Suppressor macrophage (primary cell): ENCODE measurements at places on chromosomes 6 and 20.

GRCh38 chr6:53436526-53437303, 88.0 kb upstream of the ELOVL5 start:
- peak; percentile 59 for DNase-seq

DNA sequence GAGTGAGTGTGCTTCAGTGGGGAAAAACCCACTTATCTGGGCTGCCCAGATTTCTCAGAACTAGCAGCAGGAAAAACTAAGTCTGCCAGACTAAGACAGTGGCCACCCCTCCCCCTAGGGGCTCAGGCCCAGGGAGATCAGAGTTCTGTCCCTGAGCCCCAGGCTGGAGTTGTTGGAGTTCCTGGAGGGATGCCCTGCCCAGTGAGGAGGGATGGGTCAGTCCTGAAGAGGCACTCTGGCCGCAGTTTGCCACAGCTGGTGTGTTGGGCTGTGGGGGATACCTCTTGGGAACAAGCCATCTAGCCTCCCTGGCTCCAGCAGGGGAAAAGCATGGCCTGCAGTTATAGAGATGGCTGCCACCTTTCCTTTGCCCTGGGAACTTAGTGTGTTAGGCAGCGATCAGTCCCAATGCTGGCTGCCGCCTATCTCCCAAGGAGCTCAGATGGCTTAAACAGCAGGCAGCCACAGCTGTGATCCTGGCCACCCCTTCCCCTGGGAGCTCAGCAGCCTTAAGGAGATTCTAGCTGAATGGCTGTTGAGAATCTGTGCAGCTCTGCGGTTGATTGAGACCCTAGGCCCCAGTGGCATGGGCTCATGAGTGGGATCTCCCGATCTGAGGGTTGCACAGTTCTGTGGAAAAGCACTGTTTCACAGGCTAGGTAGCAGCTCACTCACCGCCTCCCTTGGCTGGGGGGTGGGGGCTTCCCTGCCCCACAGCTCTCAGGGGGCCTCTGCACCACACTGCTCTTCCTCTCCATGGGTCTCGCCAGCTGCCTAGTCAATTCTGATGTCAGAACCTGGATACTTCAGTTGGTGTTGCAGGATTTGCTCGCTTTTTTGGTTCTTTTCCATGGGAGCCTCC, 13.2 kb downstream of the SIRPG start:
- DNase-seq: no peak

- DNase-seq: peak; percentile 66
Observed at GRCh38 chr20:10673176-10673841, 490 bp downstream of the JAG1 start.

- no peak for DNase-seq
Observed at GRCh38 chr6:41406728-41407489, 71.5 kb downstream of the NCR2 start.

GRCh38 chr6:137095651-137096238, 51.0 kb upstream of the IL20RA start:
- DNase-seq: peak; percentile 76

- peak; percentile 81 for DNase-seq
Observed at GRCh38 chr20:35463455-35464300, 8.3 kb downstream of the CEP250 start.

GRCh38 chr6:53119772-53120409, 28.8 kb downstream of the GCM1 start:
- no peak for DNase-seq

GRCh38 chr6:130994319-130995097, 68.5 kb downstream of the EPB41L2 start:
- DNase-seq: no peak

- no peak for DNase-seq
Observed at GRCh38 chr6:140736231-140736630, 1361.8 kb upstream of the CITED2 start.

GRCh38 chr6:81820980-81821379, 68.5 kb upstream of the TENT5A start:
- DNase-seq: no peak

GRCh38 chr6:28226460-28226859, 1.4 kb downstream of the ZSCAN9 start:
- no peak for DNase-seq

DNA sequence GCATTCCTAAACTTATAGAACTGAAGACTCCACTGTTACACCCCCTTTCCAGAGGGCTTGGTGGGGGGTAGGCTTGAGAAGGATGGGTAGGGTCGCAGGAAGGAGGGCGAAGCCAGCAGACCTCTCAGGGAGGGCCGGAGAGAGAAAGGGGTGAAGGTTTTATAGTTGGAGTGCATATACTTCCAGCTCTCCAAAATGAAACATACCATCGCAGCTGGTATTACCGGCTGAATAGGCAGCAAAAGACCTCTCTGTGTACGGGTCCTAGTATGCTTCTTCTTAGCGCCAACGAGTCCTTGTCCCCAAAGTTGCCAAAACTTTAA, 1.0 kb upstream of the VGLL2 start:
- no peak for DNase-seq

GRCh38 chr6:44837741-44838140, 450.2 kb downstream of the CDC5L start:
- no peak for DNase-seq

DNA sequence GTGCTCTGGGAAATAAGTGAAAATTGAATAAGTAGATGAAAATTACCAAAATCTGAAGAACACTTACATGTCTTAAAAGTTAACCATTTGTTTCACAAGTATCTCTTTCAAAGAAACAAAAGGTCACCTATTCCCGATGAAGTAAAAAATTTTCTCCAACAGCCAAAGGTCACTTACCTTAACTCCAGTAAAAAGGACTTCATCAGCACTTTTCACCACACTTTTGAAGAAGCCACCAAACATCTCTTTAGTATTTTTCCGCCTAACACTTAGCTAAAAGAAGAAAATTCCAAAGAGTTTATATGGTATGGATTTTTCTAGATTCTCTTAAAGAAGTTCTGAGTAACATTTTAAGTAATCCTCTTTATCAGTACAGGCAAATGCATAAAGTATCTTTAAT, 17.3 kb downstream of the SNX5 start:
- DNase-seq: no peak

DNA sequence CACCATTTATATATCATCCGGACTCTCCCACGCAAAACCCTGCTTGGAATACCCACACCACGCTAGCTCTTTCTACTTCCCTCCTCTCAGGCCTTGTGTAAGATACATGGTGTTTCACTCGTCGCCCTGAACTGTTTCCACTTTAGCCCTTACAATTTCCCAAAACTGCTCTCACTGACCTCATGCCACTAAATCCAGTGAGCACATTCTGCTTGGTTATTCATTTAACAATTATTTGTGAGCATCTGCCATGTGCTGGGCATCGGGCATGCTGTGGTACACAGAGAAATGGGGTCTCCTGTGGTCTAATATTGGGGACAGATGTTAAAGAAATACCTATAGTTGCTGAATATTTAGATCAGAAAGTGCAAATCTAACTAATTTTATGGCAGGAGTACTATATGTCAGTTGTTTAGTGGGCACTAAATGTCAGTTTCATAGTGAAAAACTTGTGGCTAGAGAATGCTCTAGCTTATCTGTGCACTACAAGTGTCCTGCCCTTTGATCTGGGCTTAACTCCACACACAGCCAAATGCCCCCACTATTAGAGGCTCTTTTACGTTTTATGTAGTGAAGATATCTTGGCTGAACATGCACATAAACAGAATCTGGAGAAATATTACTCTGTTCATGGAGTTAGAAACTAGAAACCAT, 41.0 kb downstream of the PLEKHG1 start:
- no peak for DNase-seq

DNA sequence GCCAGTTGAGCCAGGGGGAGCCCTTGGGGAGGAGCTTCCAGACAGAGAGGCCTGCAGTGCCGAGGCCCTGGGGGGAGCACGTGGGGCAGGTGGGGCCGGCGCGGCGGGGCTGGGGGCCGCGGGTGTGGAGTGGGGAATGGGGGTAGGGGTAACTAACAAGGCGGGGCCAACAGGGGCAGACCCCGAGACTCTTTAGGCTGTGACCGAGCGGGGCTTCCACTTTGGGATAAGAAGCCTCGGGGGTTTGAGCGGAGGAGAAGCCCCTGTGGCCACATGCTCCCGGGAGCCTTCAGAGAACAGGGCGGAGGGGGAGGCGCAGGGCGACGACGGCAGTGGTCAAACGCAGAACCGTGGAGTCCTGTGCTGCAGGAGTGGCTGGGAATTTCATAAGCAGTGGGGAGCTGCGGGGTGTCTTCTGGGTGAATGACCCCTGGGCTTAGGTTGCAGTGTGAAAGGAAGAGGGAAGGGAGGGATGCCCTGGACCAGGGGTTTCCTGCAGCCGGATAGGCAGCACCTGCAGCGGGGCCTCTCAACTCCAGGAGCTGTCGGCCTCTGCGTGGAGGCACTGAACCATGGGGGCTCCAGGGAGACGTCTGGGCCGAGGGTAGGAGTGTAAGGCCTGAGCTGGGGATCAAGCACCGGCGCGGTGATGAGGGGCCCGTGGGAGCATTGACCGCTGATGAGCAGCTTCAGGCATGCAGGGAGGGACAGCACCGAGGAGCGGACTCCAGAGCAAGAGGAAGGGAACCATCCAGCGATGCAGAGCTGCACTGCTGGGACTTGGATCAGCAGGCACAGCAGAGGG, 121.0 kb downstream of the SYNDIG1 start:
- DNase-seq: no peak

DNA sequence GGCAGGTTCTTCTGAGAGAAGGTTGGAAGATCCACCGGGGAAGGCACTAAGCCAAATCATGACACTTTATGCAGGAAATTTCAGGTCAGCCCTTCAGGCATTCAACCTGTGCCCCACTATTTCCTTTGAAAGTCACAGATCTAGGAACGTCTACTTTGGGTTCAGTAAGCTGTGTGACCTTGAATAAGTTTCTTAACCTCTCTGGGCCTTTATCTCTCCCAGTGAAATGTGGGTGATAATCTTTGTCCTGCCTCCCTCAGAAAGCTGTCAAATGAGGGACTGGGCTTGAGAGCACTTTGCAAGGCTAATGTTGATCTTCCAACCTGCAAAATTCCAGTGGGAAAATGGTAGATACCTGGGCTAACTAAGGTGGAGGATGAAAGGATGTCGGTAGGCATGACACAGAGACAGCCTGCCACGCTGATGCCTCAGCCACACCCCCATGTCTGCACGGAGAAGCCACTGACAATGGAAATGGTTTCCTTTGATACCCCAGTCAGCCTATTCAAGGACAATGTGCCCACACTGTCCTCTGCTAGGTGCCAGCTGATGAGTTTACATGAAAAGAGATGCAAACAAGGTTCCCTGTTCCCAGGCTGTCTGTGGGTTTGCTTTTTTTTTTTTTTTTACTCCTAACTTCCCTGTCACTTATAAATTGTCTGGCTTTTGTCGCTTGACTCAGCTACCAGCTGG, 9.3 kb downstream of the BNIP5 start:
- peak; percentile 20 for DNase-seq

DNA sequence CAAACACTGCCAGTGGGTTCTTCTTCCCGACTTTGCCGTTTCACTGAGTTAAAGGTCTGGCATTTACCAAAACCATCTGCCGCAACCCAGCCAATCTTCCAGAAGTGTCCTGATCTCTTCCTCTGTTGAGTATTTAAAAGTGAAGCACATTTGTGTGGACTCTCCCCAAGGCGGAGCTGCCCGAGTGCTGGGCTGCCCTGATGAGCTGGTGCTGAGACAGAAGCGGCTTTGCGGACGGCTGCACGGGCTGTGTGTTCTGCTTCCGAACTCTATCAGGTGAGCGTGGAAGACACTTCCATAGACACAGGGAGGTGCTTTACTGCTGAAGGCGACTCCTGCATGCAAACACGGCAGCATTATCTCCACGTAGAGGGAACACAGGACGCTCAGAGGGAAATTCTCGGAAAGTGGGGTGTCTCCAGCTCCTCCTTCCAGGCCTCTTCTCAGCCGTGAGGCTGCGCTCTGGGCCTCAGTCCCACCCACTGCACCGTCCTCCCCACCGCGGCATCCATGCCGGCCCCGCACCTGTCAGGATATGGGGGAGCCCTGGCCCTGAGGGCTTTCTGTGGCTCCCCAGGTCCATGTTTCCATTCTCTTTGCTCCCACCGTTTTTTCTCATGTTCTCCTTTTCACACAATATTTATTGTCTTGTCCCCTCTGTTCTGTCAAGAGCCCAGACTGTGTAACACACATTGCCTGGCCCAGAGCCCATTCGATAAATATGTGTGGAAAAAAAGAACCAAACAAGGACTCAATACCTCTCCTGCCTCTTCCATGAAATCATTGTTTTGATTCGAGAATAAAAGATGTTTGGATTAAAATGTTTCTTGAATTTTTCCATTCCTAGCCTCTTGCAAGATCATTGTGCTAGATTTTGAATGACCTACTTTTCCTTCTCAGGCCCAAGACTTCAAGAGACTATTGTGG, 205.1 kb downstream of the DLL1 start:
- DNase-seq: no peak

DNA sequence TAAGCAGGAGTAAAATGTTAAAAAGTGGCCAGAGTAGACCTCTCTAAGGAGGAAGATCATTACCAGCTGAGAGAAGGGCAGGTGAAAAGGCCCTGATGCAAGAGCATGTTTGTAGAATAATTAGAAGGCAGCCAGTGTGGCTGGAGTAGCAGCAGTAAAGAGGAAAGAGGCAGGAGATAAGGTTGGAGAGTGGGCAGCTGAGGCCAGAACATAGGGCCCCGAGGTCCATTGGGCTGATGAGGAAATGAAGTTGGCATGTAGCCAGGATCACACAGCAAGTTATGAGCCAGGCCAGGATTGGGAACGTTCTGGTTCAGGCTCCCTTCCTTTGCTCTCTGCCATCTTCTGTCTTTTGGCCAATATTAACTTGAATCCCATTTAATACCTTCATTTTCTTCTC, 51.6 kb downstream of the RALY start:
- peak; percentile 42 for DNase-seq

GRCh38 chr6:72412709-72413044, 209.2 kb upstream of the KCNQ5 start:
- no peak for DNase-seq

DNA sequence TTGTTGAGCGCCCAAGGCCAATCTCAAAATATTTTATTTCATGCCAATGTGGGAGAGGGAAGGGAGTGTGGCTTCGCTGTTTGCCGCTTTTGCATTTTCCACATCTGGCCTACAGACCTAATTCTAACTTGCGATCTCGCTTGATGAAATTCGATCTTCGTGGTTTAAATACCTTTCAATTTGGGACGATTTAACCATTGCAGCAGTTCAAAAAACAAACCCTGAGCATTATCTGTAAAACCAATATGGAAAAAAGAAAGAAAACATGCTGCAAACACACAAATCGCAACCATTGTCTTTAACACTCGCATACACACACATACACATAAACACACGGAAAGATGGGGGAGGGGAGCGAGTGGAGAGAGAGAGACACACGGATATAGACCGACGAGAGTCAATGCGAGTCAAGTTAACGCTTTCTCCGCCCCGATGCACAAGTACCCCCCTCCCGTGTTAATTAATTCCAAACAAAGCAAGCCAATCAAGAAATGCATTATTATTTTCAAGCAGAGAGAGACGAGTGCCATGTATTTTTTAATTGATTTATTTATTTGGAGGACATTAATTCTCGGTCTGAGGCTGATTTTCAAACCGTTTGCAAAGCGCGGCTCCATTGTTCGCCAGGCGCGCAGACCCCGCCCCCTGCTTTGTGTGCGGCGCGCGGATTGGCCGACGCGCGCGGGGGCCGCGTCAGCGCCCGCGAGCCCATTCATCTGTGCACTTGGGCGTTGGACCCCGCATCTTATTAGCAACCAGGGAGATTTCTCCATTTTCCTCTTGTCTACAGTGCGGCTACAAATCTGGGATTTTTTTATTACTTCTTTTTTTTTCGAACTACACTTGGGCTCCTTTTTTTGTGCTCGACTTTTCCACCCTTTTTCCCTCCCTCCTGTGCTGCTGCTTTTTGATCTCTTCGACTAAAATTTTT, at the start of gene MARCKS:
Gene MARCKS (plus strand): TSS at position 721 of the 931 bp plus-strand sequence. CDS start 401 bp downstream, outside the sequence.
- peak; percentile 92 for DNase-seq
